Cardiac fibroblast (primary cell): ENCODE measurements at places on chromosomes 5 and 9.

DNA sequence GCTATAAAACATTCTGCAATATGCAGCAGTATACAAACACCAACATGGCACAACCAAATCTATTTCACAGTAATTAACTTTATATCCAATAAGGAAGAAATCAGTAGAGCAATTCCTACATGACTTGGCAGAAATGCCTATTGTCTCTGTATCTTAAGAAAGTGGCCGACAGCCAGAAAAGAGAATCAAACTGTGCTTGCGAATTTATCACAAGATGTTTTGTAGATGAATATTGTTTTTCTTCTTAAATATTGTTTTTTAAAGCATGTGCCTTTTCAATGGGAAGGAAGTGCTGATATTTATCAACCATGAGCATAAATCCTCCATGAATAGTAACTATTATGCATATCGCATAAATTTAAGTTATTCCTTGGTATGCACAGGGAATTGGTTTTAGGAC lies 501.7 kb upstream of the DMAC1 start:
- peak; percentile 20 for DNase-seq

GRCh38 chr5:171975877-171976667 lies 30.4 kb downstream of the FBXW11 start:
- DNase-seq = no peak

GRCh38 chr9:92517046-92517445 lies 18.7 kb downstream of the ECM2 start:
- DNase-seq = no peak

DNA sequence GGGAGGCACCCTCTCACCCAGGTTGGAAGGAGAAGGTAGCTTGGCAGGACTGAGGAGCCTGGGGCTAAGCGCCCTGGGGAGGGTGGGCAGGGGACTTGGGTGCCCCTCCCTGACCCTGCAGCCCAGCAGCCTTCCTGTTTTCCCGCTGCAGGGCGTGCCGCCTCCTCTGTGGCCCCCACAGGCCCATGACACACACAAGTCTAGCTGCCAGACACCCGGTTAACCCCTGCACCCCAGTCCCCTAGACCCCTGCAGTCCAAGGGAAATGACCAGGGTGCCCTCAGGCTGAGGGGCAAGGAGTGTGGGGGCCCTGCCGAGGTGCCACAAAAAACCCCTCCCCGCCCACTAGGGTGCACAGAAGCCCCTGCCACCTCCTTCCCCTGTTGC lies 33.0 kb downstream of the GOLGA2 start:
- no peak for DNase-seq

DNA sequence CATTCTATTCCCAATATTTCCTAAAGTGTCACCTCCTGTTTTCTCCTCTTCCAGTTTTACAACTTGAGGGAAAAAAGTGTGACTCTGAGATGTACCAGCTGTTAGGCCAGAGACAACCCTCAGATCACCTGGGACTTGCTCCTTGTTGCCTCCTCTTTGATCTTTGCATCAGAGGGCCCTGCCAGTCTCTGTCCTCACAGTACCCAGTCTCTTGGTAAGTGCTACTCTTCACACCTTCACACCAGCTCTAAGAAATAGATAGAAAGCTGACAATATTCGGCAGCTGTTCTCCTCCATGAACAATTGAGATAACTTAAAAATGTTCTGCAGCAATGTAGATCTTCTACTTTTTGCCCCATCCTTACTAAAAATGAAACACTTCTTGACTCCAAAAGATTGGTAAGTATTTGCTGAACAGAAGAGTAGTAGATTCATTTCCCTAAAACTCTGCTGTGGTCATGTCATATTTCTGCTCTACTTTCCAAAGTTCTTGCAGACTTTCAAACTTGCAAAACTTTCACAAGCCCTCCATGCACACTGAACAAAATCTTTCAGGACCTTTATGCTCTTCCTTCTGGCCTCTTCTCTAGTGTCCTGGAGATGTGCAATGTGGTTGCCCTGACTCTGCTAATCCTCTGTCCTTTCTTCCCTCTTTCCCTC lies 188.6 kb downstream of the SNX18 start:
- DNase-seq = no peak

GRCh38 chr5:143159031-143159430 lies 244.5 kb downstream of the NR3C1 start:
- DNase-seq = no peak

DNA sequence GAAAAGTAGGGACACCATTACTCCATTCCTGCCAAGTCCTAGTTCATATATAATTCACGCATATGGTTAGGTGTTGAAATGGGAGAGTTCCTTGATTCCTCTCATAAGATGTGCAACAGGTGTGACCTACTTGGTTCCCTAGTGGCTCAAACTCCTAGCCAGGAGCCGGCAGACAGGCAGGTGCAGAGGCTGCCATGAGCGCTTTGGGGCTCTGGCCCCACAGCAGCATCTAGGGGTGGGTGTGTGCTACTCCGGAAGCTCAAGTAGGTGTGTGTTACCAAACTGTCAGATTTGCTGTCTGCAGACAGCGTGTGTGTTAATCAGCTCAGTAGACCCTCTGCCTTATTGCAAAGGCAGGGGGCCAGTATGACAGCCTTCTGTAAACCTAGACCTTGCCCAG lies 1652.4 kb upstream of the ACO1 start:
- no peak for DNase-seq

GRCh38 chr9:116425244-116425643 lies 261.9 kb upstream of the TRIM32 start:
- no peak for DNase-seq
